ENCODE measurements at places on chromosomes 5 and 9. TPM values are rescaled to one million over a fixed set of nuclear protein-coding genes. Genes with fewer than 3 reads are reported as not detected.

The FBP1 gene
- total RNA-seq, result 0.97 TPM

The WHRN gene
- total RNA-seq, result 0.80 TPM

The RORB gene
- total RNA-seq, result 3.2 TPM

The GPR150 gene
- total RNA-seq, result 0.10 TPM

The PCDHB15 gene
- total RNA-seq, result 3.9 TPM

The CDC20B gene
- not detected for total RNA-seq

The OR1N2 gene
- total RNA-seq, result not detected

The CRAT gene
- 69.3 TPM for total RNA-seq

The PCDHGB7 gene
- 12.2 TPM for total RNA-seq

- DNase-seq, result no peak
These were observed 239.2 kb downstream of the KIF4B start for GRCh38 chr5:155252717-155253116.

GRCh38 chr5:67393211-67393610, 196.6 kb upstream of the CD180 start:
- no peak for DNase-seq

GRCh38 chr9:34047864-34048726, 592 bp downstream of the UBAP2 start:
- DNase-seq, result no peak

GRCh38 chr9:119677811-119678505, 308.7 kb upstream of the BRINP1 start:
- no peak for DNase-seq

DNA sequence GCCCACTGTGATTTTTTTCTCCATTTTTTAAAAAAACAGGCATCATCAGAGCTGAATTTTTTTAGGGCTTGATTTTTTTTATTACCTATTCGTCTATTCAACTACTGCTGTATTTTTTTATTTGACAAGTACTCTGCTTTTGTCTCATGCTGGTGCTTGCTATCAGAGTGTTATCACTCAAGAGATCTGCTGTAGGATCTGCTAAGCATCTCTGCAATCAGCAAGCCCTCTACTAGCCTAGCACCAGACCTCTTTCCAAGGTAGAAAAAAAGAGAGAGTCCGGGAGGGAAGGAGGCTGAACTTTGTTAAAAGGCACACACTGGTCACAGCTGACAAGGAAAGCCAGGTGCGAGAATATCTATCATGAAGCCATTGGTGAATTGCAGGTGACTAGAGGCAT, 413.8 kb upstream of the CCNH start:
- no peak for DNase-seq

DNA sequence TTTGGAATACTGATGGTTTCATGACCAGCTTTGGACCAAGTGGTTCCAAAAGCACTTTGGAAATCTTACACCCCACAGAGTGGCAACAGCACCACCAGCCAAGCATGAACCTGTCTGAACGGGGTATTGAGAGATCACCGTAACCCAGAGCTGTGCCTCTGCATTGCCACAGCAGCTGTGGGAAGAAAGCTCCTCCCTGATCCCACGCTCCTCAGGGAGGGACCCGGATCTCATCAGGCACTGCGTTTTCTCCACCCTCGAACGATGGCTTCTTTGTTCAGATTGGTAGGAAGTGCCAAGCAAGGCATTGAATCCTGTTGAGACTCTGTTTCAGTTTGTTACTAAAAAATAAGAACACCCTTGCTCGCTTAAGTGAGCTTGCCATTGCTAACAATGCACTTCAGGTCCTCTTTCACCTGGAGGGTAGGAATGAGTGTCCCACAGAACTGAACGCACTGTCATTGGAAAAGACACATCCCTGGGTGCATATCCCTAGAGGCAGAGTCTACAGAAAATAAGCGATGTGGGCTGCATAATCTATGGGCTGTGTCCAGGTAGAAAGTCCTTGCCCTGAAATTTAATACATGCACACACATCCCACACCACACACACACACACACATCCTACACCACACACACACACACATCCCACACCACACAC, 118.0 kb upstream of the ICE1 start:
- DNase-seq, result no peak

Measured in heart right ventricle (tissue), 16 donors.